ENCODE measurements at places on chromosomes 7 and 10.
A peak's percentile ranks its signal among the peaks of the same experiment; 100 is the strongest.

DNA sequence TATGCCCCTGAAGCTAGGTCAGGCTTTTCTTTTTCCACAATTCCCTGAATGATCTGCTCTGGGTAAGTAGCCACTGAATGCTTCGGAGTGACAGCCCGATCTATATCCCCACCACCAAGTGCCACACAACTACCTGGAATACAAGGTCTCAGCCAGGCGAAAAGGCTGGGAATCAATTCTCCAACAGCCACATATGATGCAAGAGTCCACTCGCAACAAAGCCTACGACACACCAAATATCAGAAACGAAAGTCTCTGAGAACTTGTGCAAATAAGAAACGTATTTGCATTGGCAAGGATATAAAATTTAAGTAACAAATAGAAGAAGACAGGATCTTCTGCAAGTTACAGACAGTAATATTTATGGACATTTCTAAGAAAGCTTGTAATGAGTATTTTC lies 5.7 kb downstream of the HIPK2 start:
- no peak for DNase-seq

DNA sequence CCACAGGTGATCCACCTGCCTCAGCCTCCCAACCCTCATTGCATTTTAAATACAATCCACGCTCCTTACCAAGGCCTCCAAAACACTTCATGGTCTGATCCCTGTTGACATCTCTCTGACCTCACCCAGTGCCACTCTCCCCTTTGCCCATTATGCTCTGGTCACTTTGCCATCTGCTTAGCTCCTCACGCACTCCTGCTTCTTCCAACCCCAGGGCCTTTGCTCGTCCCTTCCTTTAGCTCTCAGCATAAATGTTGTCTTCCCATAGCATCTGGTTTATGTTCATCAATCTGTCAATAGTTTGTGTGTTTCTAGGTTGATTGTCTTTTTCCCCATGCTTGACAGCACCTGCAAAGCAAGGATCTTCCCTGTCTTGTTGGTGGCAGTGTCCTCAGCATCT lies 14.1 kb downstream of the NPFFR1 start:
- no peak for DNase-seq

DNA sequence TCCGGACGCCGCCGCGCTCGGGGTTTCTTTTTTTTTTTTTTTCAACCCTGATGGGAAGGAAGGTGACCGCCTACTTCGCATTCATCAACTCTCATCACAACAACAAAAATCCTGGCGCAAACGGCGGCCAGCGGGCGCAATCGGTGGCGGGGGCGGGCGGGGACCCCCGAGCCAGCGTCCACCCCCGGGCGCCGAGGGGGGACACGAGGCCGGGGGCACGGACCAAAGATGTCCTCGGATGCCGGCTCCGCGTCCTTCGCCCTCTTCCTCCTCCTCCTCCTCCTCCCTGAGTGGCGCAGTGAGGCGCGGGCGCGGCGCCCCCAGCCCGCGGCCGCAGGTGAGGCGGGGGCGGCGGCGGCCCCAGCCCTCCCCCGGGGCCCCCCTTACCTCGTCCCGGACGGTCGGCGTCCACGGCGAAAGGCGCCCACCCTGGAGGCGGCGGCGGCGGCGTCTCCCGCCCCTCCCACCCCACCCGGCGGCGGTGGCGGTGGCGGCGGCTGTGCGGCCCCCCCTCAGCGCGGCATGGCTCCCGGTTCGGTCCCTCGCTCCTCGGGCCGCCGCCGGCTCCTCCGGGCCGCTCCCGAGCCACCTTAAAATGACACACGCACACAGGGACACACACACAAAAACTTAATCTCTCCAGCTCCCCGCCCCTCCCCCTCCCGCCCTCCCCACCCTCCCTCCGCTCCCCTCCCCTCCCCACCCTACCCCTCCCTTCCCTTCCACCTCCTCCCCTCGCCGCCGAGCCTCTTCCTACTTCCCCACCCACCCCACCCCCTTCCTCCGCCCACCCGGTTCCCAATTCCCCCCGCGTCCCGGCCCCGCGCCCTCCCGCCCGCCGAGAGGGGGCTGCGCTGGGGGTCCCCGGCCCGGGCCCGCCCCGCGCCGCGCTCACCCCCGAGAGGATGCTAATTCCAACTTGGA lies at the start of gene CTBP2:
Gene CTBP2, minus strand, starts transcription at position 632 of the 924 bp plus-strand sequence.
- DNase-seq, result peak; percentile 51

DNA sequence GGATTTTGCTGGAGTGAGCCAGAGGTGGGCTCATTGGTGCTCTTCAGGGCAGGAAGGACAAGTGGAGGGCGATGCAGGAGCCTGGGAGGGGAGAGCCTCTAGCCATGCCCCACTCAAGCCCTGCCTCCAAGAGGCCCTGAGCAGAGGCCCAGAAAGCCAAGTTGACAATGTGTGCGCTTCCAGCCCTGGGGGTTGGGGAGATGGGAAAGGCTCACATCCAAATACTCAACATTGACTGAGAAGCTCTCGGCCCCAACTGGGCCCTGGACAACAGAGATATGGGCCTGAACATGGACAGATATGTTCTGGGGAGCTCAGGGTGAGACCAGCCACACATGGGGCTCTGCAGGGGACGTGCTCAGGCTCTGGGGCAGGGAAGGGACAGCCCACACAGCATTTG lies 39.0 kb downstream of the FRMPD2 start:
- no peak for DNase-seq

DNA sequence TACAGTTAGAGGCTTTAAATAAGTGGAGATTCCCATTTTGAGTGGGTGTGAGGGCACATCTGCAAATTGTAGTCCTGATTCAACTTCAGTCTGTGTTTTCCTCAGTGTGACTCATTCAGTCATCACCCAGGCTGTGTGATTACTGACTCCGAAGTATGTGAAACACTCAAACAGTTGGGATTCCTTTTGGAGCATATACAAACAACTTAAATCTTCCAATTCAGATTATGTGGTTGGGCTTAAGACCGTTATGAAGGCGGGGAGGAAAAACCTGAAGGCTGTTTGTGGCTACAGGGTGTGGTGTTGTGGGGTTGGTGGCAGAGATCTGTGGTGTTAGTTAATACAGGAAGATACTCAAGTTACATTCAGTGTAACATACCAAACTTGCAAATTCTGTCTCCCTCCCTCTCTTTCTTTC lies 259.7 kb upstream of the FERD3L start:
- no peak for DNase-seq

DNA sequence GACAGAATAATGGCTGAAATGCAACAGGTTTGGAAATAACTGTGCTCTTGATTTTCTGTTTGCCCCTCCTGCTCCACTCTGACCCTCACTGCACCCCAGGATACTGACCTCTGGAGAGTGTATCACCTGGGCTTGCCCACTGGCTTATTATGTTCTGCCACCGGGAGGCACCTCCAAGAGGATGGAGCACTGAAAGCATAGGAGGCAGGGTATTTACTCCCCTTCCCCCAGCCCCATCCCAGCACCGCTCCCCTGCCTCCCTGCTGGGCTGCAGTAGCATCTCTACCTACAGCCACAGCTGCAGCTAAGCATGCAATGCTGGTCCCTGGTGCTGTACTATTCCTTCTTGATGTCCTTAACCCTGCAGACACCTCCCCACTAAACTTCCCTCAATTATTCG lies 26.4 kb downstream of the RAB11FIP2 start:
- no peak for DNase-seq

DNA sequence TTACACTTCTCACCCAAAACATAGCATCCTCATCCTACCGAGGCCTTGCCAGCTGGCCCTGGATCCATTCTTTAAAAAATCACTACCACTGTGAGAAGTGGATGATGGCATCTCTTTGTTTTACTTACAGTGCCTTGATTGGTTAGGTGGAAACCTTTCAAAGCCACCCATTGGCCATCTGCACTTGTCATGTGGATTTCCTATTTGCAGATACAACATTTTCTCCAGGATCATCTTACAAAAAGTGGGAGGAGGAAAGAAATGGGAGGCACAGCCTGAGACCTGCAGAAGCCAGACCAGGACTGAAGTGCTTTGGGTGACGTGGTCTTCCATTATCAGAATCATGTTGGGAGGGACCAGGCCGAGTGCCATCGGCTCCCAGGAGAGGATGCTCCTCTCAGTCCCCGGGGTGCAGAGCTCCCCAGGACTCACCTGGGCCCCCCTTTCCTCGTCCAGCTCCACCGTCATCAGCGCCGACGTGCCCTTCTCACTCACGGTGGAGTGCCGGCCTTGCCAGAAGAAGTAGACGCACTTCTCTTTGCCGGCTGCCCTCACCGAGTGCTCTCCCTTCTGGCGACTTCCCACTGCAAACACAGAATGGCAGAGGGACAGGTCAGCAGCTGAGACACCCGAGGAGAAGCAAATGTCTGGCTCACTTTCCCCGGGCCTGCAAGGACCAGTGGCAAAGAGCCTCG lies 161.2 kb downstream of the SVIL start:
- DNase-seq, result no peak

- no peak for DNase-seq
These were observed 308.3 kb upstream of the KAT6B start for GRCh38 chr10:74518061-74518460.

DNA sequence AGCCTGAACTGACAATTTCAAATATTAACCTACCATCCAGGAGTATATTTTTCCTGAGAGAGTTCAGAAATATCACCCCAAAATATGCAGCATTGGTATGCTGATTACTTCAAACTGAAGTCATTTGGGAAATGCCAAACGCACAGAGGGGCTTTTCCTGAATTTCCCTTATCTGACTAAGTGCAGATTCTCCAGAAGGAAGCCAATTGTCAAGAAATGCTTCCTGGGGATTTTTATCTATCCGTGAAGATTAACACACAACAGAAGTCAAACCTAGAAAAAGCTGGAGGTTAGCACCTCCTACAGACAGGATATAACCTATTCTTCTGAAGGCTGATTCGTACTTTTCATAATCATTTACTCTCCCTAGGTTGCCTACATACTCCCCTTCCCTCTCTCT lies 91.0 kb downstream of the AKR1D1 start:
- DNase-seq, result no peak

DNA sequence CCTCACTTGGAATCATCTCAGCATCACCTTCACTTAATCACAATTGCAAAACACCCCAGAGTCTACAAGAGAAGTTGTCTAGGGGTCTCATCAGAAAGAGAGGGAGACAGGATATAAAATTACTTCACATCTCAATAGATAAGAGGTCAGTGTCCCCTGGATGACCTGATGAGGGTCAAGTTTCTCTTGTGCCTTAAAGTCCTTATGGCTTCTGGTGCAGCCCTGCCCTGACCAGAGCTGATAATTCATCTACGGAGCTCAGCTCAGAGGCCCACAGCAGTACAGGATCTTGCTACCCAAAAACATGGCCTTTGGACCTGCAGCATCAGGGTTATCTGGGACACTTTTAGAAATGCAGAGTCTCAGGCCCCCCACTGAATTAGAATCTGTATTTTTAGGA lies 111.1 kb upstream of the GLI3 start:
- no peak for DNase-seq

DNA sequence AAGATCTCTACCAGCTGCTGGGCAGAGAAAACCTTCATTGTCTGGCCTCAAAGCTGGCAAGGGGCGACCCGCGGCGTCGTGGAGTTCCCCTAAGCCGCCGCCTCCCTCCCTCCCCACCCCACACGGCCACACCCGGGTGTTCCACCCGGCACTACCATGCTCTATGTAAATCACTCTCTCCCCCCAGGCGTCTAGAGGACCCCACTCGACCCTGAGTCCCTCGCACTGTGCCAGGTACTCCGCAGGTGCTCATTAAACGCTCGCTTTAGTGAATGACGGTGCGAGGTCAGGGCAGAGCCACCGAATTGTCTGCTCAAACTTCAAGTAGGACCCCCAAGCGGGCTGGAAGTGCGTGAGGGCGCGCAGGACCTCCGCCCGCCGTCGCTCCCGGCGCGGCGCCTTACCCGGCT lies 628 bp downstream of the PARP12 start:
- no peak for DNase-seq

DNA sequence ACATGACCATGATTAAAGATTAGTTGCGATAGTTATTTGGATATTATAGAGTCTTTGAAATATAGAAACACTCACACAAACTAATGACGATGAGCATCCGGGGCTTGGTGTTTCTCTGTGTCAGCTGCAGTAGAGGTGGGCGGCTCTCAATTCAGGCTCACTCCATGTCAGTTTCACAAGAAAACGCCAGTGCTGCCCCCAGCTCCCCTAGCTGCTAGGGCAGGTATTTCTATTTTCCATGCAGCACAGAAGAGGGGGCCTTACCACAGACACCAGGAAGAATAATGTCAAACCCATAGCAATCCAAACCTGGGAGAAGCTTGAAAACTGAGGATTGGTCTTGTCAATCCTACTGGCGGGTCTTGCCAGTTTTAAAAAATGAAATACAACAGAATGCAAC lies 197.1 kb downstream of the PHTF2 start:
- no peak for DNase-seq

- no peak for DNase-seq
These were observed 112.3 kb downstream of the CACNA2D1 start for GRCh38 chr7:82331234-82331633.

GRCh38 chr7:133977409-133978274 lies 149.5 kb upstream of the LRGUK start:
- DNase-seq, result no peak

DNA sequence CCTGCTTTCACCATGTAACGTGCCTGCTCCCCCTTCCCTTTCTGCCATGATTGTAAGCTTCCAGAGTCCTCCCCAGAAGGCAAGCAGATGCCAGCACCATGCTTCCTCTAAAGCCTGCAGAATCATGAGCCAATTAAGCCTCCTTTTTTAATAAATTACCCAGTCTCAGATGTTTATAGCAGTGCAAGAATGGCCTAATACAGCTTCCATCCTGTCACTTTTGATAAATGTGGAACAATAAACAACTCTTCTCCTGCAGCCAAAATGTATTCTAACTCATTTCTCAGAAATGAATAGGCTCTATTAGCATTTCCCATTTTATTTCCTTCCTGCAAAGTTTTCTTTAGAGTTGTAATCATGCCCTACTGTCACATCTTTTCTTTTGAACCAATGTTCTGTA lies 43.4 kb downstream of the C7orf25 start:
- no peak for DNase-seq

DNA sequence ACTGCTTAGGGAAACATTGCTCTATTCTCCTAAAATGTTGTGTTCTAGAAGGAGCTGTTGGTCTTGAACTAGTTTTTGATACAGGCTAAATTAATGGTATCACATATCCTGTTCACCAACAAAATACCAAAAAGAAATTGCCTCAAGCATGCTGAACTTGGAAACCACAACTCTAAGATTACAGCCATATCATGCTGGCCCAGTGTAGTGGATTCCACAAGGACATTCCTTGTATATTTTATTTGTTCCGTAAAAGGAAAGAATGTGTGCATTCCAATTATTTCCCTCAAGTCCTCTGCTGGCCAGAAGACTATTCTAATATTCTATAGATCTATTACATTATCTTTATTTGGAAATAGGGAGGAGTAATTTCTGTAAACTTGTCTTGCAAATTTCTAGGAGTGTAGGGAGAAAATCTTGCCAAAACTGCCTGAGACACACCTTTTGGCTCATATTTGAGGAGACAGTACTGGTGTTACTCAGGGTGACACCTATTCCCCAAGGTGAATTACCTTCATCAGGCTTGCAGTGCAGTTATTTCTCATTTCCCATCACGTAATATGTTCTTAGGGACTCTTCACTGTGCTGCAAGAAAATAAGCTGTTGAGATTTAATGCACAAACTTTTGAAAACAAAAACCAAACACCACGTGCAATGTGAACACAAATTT lies 1.9 kb upstream of the NEBL start:
- DNase-seq, result no peak

- no peak for DNase-seq
These were observed 254.9 kb upstream of the PHF14 start for GRCh38 chr7:10718768-10719167.

GRCh38 chr10:99788598-99789256 lies 6.3 kb downstream of the ABCC2 start:
- no peak for DNase-seq

- no peak for DNase-seq
These were observed 149.2 kb downstream of the REEP3 start for GRCh38 chr10:63670291-63670898.
